ENCODE measurements at places on chromosomes 7 and 10. TPM values are rescaled to one million over a fixed set of nuclear protein-coding genes. Genes with fewer than 3 reads are reported as not detected.

- no peaks in the 10 kb centered on the region for H3K4me1 ChIP-seq
- H3K4me3 ChIP-seq, result no peak overlapping the region
- DNase-seq, result no peak
- no peak overlapping the region for H3K27ac ChIP-seq
- H3K27me3 ChIP-seq, result no peaks in the 10 kb centered on the region
These were observed 155.7 kb downstream of the TRIL start for GRCh38 chr7:28802450-28802849.

DNA sequence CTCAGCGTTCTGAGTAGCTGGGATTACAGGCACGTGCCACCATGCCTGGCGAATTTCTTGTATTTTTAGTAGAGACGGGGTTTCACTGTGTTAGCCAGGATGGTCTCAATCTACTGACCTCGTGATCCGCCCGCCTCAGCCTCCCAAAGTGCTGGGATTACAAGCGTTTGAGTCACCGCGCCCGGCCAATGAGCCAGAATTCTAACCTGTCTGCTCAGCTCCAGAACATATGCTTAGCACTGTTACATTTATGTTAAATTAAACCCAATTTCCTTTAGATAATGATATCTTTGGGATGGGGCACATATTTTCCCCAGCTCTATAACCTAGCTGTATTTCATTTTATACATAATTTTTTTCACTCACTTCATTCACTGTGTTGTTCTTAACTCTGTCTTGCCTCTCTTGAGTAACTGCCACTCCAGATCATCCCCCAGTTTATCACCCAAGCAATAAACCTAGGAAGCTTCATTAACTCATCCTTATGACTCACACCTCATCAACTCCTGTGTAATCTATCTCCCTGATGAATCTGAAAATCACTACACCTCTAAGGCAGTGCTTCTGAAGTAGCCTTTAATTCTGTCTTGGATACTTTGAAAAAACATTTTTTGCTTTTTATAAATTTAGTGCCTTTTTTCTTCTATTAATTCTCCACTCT is 559.7 kb upstream of the ZWINT start:
- no peaks in the 10 kb centered on the region for H3K27me3 ChIP-seq
- H3K4me3 ChIP-seq, result no peak overlapping the region
- no peak for DNase-seq
- H3K27ac ChIP-seq, result no peak overlapping the region
- no peaks in the 10 kb centered on the region for H3K36me3 ChIP-seq

GRCh38 chr7:150778738-150779301 is 21.3 kb downstream of the TMEM176B start:
- no peaks in the 10 kb centered on the region for H3K36me3 ChIP-seq
- DNase-seq, result peak; percentile 73
- peaks cover 3% of the 10 kb centered on the region for H3K27me3 ChIP-seq
- H3K4me3 ChIP-seq, result no peak overlapping the region

DNA sequence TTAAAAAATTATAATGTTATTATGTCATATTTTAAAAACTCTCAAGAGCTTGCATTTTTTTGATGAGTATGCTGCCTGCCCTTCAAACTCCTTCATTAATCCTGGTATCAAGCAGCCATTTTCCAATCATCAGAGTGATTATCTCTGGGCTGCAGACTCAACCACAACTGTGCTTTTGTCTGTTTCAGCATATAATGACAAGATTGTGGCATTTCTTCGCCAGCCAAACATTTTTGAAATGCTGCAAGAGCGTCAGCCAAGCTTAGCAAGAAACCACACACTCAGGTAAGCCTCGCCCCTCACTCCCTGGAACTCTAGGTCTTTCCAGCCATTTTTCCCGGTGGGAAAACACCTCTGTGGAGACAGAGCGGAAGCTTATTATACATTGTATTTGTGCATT is 90.0 kb upstream of the STK17A start:
- no peak overlapping the region for H3K27ac ChIP-seq
- no peak for DNase-seq
- no peaks in the 10 kb centered on the region for H3K4me1 ChIP-seq
- no peak overlapping the region for H3K4me3 ChIP-seq
- no peaks in the 10 kb centered on the region for H3K36me3 ChIP-seq

- DNase-seq, result no peak
- no peak overlapping the region for H3K27ac ChIP-seq
- H3K27me3 ChIP-seq, result no peaks in the 10 kb centered on the region
- H3K4me3 ChIP-seq, result no peak overlapping the region
- no peaks in the 10 kb centered on the region for H3K36me3 ChIP-seq
- no peaks in the 10 kb centered on the region for H3K4me1 ChIP-seq
These were observed 22.3 kb upstream of the LRRN3 start for GRCh38 chr7:111068618-111069017.

DNA sequence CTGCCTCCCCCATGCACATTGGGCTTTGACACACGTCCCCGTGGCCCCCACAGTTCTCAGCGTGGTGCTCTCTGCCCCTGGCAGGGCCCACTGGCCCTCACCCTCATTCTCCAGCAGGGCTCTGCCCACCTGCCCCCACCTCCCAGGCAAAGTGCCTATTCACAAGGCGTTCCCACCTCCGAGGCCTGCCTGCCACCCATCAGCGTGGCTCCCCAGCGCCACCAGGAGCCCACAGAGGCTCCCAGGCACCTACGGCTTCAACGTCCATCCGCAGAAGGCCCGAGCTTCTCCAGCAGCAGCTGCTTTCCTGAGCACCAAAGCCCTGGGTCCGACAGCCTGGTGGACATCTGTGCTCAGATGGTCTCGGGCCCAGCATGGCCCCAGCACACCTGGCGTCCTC is 211.8 kb upstream of the PPP2R2D start:
- no peak overlapping the region for H3K27ac ChIP-seq
- no peak overlapping the region for H3K4me3 ChIP-seq
- DNase-seq, result no peak
- no peaks in the 10 kb centered on the region for H3K27me3 ChIP-seq

GRCh38 chr10:73439605-73440312 is 6.4 kb upstream of the MSS51 start:
- H3K27me3 ChIP-seq, result no peaks in the 10 kb centered on the region
- peaks cover 41% of the 10 kb centered on the region for H3K36me3 ChIP-seq
- no peak overlapping the region for H3K4me3 ChIP-seq
- H3K27ac ChIP-seq, result no peak overlapping the region

DNA sequence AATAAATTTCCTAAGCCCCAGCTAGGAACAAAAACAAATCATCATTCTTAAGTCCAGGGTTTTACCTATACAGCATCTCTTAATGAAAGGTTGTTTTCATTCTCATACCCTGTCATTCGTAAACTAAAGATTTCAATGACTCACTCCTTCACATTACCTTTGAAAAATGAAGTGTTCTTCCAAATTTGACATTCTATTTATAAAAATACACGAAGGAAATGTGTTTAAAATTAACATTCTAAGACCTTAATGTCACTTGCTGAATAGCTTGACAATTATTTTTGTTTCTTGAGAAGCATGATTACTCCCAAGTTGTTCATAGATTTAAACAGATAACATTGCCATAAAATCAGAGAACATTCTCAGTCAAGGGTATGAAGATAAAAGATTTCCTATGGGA is 1188.3 kb upstream of the SORCS1 start:
- H3K4me3 ChIP-seq, result no peak overlapping the region
- DNase-seq, result no peak
- no peaks in the 10 kb centered on the region for H3K27me3 ChIP-seq
- H3K36me3 ChIP-seq, result no peaks in the 10 kb centered on the region
- no peak overlapping the region for H3K27ac ChIP-seq

DNA sequence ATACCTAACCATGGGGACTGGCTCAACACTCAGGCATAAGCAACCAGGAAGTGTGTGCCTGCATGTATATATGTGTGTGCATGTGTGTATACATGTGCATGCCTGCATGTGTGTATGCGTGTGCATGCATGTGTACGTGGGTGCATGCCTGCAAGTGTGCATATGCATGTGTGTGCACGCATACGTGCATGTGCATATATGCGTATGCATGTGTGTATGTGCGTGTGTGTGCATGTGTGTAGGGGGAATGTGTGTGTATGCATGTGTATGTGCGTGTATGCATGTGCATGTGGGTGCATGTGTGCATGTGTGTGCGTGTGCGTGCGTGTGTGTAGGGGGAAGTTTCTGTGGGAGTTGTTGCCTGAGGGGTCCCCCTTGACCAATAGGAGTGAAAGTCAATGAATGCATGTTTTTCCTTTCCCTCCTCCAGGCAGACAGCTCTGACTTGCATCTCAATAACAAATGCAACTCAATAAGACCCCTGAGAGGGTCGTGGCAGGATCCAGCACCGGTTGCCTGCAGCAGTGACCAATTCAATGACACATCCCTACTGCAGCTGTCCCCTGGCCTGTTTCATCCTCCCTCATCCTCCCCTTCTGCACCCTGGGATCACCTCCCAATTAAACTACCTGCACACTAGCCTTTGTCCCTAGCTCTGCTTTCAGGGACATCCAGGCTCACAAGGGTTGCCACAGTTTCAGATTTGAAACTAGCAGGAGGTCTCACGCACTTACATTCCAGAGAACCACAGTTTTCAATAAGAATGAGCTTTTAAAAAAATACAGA is 27.0 kb upstream of the FZD8 start:
- no peak overlapping the region for H3K4me3 ChIP-seq
- H3K27me3 ChIP-seq, result no peaks in the 10 kb centered on the region
- no peak for DNase-seq
- H3K27ac ChIP-seq, result no peak overlapping the region
- H3K36me3 ChIP-seq, result no peaks in the 10 kb centered on the region

- no peaks in the 10 kb centered on the region for H3K36me3 ChIP-seq
- H3K27me3 ChIP-seq, result no peaks in the 10 kb centered on the region
- H3K27ac ChIP-seq, result no peak overlapping the region
- H3K4me3 ChIP-seq, result no peak overlapping the region
These were observed 269.6 kb upstream of the NEBL start for GRCh38 chr10:21166557-21167287.

NACAD gene
- total RNA-seq, result 0.08 TPM

ZNF487 gene
- 7.5 TPM for total RNA-seq

HILPDA gene
- 1.7 TPM for total RNA-seq

CYP2E1 gene
- 1.6 TPM for total RNA-seq

CALCR gene
- total RNA-seq, result not detected

All from CD4-positive, alpha-beta T cell (primary cell).